Vagina (tissue), 2 donors: ENCODE measurements at places on chromosomes 12 and 14.

- no peak overlapping the region for H3K27ac ChIP-seq
- no peaks in the 10 kb centered on the region for H3K27me3 ChIP-seq
- H3K36me3 ChIP-seq, result no peaks in the 10 kb centered on the region
- no peak overlapping the region for H3K4me3 ChIP-seq
- no peak for DNase-seq
- no peaks in the 10 kb centered on the region for H3K4me1 ChIP-seq
Measured at GRCh38 chr14:57189070-57189469, 79.6 kb downstream of the EXOC5 start.

GRCh38 chr12:1776170-1776921 lies 44.0 kb upstream of the LRTM2 start:
- H3K4me3 ChIP-seq, result no peak overlapping the region
- no peaks in the 10 kb centered on the region for H3K27me3 ChIP-seq
- DNase-seq, result no peak

GRCh38 chr14:54226103-54226502 lies 170.7 kb upstream of the CDKN3 start:
- no peaks in the 10 kb centered on the region for H3K27me3 ChIP-seq
- H3K27ac ChIP-seq, result no peak overlapping the region
- no peaks in the 10 kb centered on the region for H3K36me3 ChIP-seq

GRCh38 chr12:45988264-45988663 lies 2.1 kb downstream of the SCAF11 start:
- peaks cover 55% of the 10 kb centered on the region for H3K4me1 ChIP-seq
- no peak overlapping the region for H3K4me3 ChIP-seq
- H3K27ac ChIP-seq, result no peak overlapping the region
- no peaks in the 10 kb centered on the region for H3K36me3 ChIP-seq
- no peak for DNase-seq
- no peaks in the 10 kb centered on the region for H3K27me3 ChIP-seq

DNA sequence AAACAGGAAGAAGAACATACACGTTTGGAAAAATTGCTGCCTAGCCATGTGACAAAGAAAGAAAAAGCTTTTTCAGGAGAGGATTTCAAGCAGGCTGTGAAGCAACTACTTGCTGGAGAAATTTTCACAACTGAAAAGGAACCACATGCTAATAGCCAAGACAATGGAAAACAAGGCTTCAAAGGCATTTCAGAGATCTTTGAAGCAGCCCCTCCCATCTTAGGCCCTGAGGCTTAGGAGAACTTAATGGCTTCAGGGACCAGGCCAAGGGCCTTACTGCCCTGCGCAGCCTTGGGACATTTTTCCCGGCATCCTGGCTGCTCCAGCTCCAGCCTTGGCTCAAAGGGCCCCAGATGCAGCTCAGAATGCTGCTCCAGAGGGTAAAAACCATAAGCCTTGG lies 255.9 kb upstream of the ARID2 start:
- no peak for DNase-seq
- H3K27me3 ChIP-seq, result no peaks in the 10 kb centered on the region
- no peaks in the 10 kb centered on the region for H3K36me3 ChIP-seq
- no peak overlapping the region for H3K27ac ChIP-seq

DNA sequence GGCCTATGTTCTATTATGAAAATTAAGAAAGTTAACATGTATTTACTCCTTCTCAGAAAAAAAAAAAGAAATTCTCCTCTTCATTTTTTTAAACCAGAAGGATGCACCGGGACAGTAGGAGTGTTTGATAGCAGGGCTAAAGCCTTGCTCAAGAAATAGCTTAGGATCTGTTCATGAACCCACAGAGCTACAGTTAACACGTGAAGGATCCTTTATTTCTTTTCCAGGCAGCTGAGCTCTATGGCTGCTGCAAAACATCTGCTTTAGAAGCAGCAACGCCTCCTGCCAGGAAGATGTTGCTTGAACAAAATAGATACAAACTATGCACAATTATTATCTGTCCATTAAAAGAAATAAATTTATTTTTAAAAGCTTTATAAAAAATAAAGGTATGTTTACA lies 254.8 kb downstream of the PRKD1 start:
- no peak for DNase-seq
- H3K27me3 ChIP-seq, result no peaks in the 10 kb centered on the region
- H3K4me3 ChIP-seq, result no peak overlapping the region
- no peaks in the 10 kb centered on the region for H3K36me3 ChIP-seq
